ENCODE measurements at places on chromosomes 7 and 10. TPM values are rescaled to one million over a fixed set of nuclear protein-coding genes. Genes with fewer than 3 reads are reported as not detected.

GRCh38 chr10:114801411-114801813 is 20.2 kb upstream of the FHIP2A start:
- no peak overlapping the region for H3K27ac ChIP-seq
- DNase-seq = no peak
- H3K27me3 ChIP-seq = no peaks in the 10 kb centered on the region
- H3K4me3 ChIP-seq = no peak overlapping the region
- H3K4me1 ChIP-seq = no peaks in the 10 kb centered on the region

The MBL2 gene
- not detected for total RNA-seq

DNA sequence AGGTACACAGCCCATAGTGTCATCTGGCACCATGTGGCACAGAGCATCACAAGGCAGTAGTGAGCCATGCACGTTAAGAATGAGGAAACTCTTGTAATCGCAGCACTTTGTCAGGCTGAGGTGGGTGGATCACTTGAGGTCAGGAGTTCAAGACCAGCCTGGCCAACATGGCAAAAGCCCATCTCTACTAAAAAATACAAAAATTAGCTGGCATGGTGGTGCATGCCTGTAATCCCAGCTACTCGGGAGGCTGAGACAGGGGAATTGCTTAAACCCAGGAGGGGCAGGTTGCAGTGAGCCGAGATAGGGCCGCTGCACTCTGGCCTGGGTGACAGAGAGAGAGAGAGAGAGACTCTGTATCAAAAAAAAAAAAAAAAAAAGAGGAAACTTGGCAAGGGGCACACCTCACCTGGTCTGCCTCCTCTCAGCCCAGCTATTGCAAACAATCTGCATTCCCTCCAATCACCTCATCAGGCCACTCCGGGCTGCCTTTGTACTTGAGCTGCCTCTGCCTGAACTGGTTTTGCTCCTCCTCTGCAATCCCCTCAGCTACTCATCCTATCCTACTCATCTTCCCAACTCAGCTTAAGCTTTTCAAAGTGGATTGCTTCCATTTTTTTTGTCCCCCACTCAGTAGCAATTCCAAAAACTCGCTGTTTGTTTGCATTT is 46.0 kb upstream of the OPTN start:
- H3K4me3 ChIP-seq = no peak overlapping the region
- no peaks in the 10 kb centered on the region for H3K4me1 ChIP-seq
- DNase-seq = no peak
- H3K27me3 ChIP-seq = no peaks in the 10 kb centered on the region
- H3K36me3 ChIP-seq = no peaks in the 10 kb centered on the region

The AKR1C2 gene
- total RNA-seq = 16.2 TPM

The TSPAN33 gene
- 3.5 TPM for total RNA-seq

The SCART1 gene
- 1.8 TPM for total RNA-seq

The PCBD1 gene
- total RNA-seq = 43.4 TPM

The SGMS1 gene
- total RNA-seq = 13.2 TPM

- H3K4me3 ChIP-seq = no peak overlapping the region
- H3K4me1 ChIP-seq = peaks cover 4% of the 10 kb centered on the region
- H3K36me3 ChIP-seq = no peaks in the 10 kb centered on the region
- H3K27me3 ChIP-seq = no peaks in the 10 kb centered on the region
These were observed 17.0 kb upstream of the LYZL1 start for GRCh38 chr10:29271877-29272276.

- H3K4me3 ChIP-seq = no peak overlapping the region
- H3K4me1 ChIP-seq = no peaks in the 10 kb centered on the region
- H3K27ac ChIP-seq = no peak overlapping the region
- no peak for DNase-seq
- H3K36me3 ChIP-seq = no peaks in the 10 kb centered on the region
These were observed 24.3 kb upstream of the ACSL5 start for GRCh38 chr10:112349521-112350085.

- no peak overlapping the region for H3K4me3 ChIP-seq
- DNase-seq = peak; percentile 83
- H3K27ac ChIP-seq = no peak overlapping the region
- H3K4me1 ChIP-seq = peaks cover 3% of the 10 kb centered on the region
- H3K27me3 ChIP-seq = peaks cover 78% of the 10 kb centered on the region
- no peaks in the 10 kb centered on the region for H3K36me3 ChIP-seq
These were observed 181.3 kb downstream of the TAX1BP1 start for GRCh38 chr7:27921081-27921836.

DNA sequence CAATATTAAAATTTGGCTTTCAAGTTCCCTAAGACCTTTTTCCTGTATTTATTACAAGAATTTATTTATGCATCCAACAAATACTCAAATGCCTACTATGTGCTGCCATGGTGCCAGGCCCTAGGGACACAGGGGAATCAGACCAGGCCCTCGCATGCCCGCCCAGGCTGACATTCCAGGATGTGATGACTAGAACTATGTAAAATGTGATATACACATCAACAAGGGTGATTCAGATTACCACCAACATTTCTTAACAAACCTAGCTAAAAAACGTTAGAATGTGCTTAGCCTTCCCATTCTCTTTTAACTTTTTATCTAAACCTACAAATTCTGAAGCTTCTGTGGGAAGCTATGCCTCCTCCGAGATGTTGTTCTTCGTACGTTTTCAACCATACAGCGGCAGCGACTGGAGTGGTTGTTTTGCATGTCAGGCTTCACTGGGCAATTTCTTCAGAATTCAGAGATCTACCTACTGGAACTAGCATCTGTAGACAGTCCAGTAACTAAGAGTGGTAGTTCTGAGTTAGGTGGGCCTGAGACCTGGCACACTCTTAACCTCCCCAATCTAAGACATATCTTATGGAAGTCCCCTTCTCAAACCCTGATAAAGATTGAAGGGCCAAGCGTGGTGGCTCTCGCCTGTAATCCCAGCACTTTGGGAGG is 22.1 kb downstream of the GNA12 start:
- H3K27me3 ChIP-seq = no peaks in the 10 kb centered on the region
- no peak overlapping the region for H3K4me3 ChIP-seq
- no peak overlapping the region for H3K27ac ChIP-seq
- peaks cover 51% of the 10 kb centered on the region for H3K4me1 ChIP-seq
- no peaks in the 10 kb centered on the region for H3K36me3 ChIP-seq

The SKIDA1 gene
- total RNA-seq = 4.9 TPM

DNA sequence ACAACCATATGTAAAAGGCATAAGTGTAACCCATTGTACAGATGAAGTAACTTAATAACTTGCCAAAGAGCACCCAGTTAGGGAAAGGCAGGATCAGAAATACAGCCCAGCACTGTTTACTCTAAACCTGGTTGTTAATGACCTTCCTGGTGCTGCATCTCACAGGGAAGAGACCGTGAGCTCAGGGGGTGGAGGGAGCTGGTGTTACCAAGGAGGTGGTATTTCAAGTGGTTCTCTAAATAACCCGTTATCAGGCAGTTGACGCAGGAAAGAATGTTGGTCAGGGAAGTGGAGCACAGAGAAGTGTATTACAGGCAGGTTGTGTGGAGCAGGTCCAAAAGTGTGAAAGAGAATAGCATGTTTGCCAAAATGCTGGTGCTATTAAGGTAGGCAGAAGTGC is 4.4 kb upstream of the ST7 start:
- no peaks in the 10 kb centered on the region for H3K27me3 ChIP-seq
- no peak for DNase-seq
- H3K4me1 ChIP-seq = peaks cover 15% of the 10 kb centered on the region
- no peak overlapping the region for H3K4me3 ChIP-seq
- H3K27ac ChIP-seq = no peak overlapping the region
- H3K36me3 ChIP-seq = no peaks in the 10 kb centered on the region

GRCh38 chr10:78337646-78338391 is 304.2 kb downstream of the RPS24 start:
- no peak overlapping the region for H3K27ac ChIP-seq
- H3K4me1 ChIP-seq = no peaks in the 10 kb centered on the region
- no peaks in the 10 kb centered on the region for H3K36me3 ChIP-seq
- H3K4me3 ChIP-seq = no peak overlapping the region

DNA sequence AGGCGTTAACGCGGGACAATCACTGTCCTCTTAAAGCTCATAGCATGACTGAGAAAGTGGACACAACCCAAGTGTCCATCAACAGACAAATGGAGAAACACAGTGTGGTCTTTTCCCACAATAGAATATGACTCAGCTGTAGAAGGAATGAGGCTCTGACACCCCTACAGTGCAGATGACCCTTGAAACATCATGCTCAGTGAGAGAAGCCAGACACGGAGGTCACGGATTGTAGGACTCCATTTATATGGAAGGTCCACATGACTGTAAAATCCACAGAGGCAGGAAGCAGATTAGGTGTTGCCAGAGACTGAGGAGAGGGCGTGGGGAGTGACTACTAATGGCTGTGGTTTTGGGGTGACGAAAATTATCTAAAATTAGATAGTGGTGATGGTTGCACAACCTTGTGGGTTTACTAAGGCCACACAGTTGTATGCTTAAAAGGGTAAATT is 6.1 kb upstream of the NCAPG2 start:
- H3K36me3 ChIP-seq = no peaks in the 10 kb centered on the region
- no peak overlapping the region for H3K27ac ChIP-seq
- no peak for DNase-seq
- H3K4me3 ChIP-seq = no peak overlapping the region
- H3K4me1 ChIP-seq = peaks cover 4% of the 10 kb centered on the region

The MYOZ1 gene
- 0.19 TPM for total RNA-seq

The ABCB4 gene
- total RNA-seq = not detected

GRCh38 chr10:61404751-61405150 is 48.4 kb downstream of the TMEM26 start:
- no peak overlapping the region for H3K4me3 ChIP-seq
- no peaks in the 10 kb centered on the region for H3K27me3 ChIP-seq
- H3K4me1 ChIP-seq = peaks cover 3% of the 10 kb centered on the region
- no peak overlapping the region for H3K27ac ChIP-seq

GRCh38 chr7:105130580-105130979 is 116.6 kb downstream of the KMT2E start:
- no peaks in the 10 kb centered on the region for H3K27me3 ChIP-seq
- no peak for DNase-seq
- H3K36me3 ChIP-seq = peaks cover 12% of the 10 kb centered on the region
- no peak overlapping the region for H3K4me3 ChIP-seq
- no peaks in the 10 kb centered on the region for H3K4me1 ChIP-seq
- H3K27ac ChIP-seq = no peak overlapping the region

The MAPK8 gene
- 50.3 TPM for total RNA-seq

The OR6B1 gene
- not detected for total RNA-seq

- H3K27ac ChIP-seq = peak overlapping the region; percentile 86
- peaks cover 18% of the 10 kb centered on the region for H3K36me3 ChIP-seq
- no peaks in the 10 kb centered on the region for H3K27me3 ChIP-seq
- H3K4me1 ChIP-seq = peaks cover 10% of the 10 kb centered on the region
- H3K4me3 ChIP-seq = peak overlapping the region; percentile 99
These were observed 1.1 kb downstream of the RRP12 start for GRCh38 chr10:97399843-97400545.

The CDH23 gene
- 49.7 TPM for total RNA-seq

The CYCS gene
- total RNA-seq = 274 TPM

The KNDC1 gene
- not detected for total RNA-seq

DNA sequence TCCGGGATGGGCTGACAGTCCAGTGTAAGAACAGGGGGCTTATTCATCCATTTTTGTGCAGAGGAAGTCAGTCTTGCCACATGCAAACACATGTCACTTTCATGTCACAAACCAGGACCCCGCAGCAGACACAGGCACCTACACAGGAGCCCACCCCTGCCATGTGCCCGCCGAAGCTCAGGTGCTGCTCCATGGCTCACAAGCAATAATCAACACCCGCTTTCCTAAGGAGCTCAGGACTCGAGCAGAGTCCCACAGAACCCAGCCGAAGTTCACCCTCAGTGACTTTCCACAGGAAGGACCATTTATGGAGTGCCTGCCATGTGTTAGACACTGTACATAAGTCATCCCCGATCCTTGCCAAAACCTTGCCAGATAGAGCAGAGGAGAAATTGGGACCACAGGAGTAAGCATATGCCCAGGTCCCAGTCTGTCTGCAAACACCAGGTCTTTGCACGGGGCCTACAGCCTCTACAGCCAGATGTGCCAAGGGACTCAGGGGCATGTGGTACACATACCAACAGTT is 99.4 kb downstream of the EBF3 start:
- no peak overlapping the region for H3K4me3 ChIP-seq
- no peaks in the 10 kb centered on the region for H3K27me3 ChIP-seq
- no peak for DNase-seq

DNA sequence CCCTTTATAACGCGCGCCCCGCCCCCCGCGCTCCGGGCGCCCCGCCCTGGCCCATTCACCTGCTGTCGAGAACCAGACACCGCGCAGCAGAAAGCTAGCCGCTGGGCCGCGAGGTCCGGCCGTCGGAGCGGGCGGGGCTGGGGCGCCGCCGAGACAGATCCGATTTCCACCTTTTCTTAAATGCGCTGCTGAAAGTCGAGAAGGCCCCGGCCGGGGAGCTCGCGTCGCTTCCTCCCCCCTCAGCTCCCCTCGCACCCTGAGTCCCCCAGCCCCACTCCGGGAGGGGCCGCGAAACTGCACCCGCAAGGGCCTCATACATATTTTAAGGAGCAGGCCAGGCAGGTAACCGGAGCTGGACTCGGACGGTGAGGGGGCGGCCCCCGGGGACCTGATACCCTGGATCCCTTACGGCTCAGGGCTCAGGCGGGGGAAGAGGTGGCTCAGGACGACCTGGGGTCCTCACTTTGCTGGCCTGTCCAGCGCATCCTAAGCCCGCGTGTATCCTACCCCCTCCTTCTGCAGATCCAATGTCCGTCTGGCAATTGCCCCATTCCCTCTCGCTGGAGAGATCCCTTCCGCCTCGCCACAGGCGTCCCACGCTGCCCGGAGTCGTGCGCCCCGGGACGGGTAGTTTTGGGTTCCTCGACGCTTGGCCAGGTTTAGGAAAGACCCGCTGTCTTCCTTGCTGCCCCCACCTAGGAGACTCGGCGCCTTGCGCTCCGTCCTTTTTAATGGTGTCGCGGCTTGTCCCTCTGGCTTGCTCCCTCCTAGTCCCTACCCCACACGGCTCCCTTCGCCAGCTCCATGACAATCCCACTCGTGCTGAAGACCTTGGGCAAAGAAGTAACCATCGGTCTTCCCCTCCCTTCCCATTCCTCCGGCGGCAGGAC is 170.6 kb downstream of the UBE2H start:
- no peak overlapping the region for H3K27ac ChIP-seq
- peaks cover 76% of the 10 kb centered on the region for H3K27me3 ChIP-seq
- DNase-seq = no peak
- H3K4me1 ChIP-seq = peaks cover 27% of the 10 kb centered on the region
- H3K4me3 ChIP-seq = peak overlapping the region; percentile 63
- H3K36me3 ChIP-seq = no peaks in the 10 kb centered on the region

The C10orf53 gene
- total RNA-seq = not detected

The ZPBP gene
- total RNA-seq = not detected

The NUB1 gene
- total RNA-seq = 36.9 TPM

DNA sequence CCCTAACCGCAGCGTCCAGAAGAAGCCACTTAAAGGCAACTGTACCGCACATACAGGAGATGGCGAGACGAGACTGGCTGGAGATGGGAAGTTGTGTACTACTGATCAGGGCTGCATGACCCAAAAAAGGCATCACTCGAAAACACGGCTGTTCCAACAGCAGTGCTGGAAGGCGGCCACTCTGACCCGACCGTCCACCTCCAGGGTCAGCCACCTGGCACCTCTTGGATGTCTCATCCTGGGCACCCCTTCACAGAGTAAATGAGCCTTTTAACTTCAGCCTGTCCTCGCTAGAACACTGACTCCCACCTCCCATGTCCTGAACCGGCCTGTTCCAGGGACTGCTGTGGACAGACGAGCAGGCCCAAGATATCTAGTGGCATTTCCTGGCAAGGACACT is 180.7 kb downstream of the DIP2C start:
- H3K4me3 ChIP-seq = no peak overlapping the region
- H3K4me1 ChIP-seq = peaks cover 5% of the 10 kb centered on the region
- H3K27me3 ChIP-seq = no peaks in the 10 kb centered on the region

GRCh38 chr7:82859106-82859850 is 303.4 kb downstream of the PCLO start:
- peak; percentile 3 for DNase-seq
- no peak overlapping the region for H3K4me3 ChIP-seq
- no peaks in the 10 kb centered on the region for H3K36me3 ChIP-seq
- H3K27ac ChIP-seq = no peak overlapping the region
- H3K4me1 ChIP-seq = no peaks in the 10 kb centered on the region

All from A673 (cell line).